ENCODE measurements at places on chromosomes 1 and 21. TPM values are rescaled to one million over a fixed set of nuclear protein-coding genes. Genes with fewer than 3 reads are reported as not detected.

Gene MAP10
- total RNA-seq, result 1.2 TPM

Gene CPTP
- total RNA-seq, result 21.6 TPM

Gene PRRC2C
- total RNA-seq, result 34.0 TPM

Gene C1orf94
- not detected for total RNA-seq

Measured in myometrial cell (primary cell).